Left renal cortex interstitium (tissue), 4 donors: ENCODE measurements at places on chromosomes 7 and 10.

GRCh38 chr7:55970561-55970960 lies 6.2 kb downstream of the NIPSNAP2 start:
- no peak for DNase-seq

- DNase-seq, result no peak
Measured at GRCh38 chr7:35036361-35037171, 719 bp downstream of the DPY19L1 start.

- DNase-seq, result no peak
Measured at GRCh38 chr7:131189488-131189887, 138.2 kb upstream of the MKLN1 start.

GRCh38 chr7:141444961-141445360 lies 106.2 kb upstream of the AGK start:
- DNase-seq, result no peak

DNA sequence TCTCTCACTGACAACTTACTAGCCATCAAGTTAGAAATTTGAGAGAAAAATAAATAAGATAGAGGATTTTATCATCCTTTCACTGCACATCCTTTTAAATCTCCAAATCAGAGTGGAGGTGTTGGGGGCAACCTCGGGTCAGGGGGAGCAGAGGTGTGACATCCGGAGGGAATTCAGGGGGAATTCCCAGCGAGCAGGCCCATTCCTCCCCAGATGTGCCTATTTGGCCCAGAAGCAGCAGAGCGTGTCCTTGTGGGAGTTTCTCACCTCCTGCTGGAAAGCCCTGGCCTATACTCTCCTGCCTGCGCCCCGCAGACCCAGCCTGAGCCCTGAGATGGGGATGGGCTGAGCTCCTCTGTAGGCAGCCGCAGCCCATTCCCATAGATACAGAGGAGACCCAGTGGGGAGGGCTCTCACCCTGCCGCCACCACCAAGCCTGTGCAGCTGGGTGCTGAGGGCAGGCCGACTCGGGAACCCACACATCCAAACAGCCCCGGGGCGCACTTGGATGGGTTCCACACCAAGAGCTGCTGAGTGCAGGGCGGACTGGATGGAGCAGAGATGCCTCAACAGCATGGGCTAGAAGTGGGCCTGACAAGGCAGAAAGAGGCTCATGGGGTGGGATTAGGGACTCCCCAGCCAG lies 124.5 kb downstream of the CXCL12 start:
- no peak for DNase-seq

DNA sequence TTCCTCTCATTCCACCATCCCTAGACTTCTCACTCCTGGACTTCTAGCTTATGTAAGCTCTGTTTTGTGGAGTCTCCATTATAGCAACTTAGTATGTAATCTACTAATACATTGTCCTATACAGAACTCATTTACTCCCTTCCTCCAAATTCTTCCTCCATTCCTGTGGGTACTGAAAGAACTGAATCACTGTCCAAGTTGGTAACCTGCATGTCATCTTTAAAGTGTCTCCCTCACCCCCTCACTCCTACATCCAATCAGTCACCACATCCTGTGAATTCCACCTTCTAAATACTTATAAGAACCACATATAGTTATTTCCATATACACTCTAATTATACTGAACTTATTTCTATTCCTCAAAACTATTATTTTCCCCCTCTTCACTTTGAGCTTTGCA lies 20.3 kb downstream of the AASS start:
- no peak for DNase-seq

GRCh38 chr10:86263907-86264306 lies 102.7 kb downstream of the GRID1 start:
- DNase-seq, result no peak

DNA sequence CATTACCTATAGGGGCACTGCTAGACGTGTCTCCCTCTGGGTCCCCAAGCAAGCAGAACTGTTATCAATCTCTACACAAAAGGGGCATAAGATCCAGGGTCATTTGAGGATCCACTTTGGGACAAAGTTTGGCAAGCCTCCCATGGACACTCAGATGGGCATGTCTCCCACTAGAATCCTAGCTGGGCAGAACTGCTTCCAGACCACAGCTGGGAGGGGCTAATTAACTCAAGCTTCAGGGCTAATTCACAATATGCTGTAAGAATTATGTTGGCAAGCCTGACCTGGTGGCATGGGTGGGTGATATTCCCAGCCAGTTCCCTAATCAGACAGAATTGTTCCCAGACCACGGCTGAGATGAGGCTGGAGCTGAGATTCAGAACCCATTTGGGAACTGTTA lies 738.4 kb upstream of the FZD8 start:
- DNase-seq, result no peak

DNA sequence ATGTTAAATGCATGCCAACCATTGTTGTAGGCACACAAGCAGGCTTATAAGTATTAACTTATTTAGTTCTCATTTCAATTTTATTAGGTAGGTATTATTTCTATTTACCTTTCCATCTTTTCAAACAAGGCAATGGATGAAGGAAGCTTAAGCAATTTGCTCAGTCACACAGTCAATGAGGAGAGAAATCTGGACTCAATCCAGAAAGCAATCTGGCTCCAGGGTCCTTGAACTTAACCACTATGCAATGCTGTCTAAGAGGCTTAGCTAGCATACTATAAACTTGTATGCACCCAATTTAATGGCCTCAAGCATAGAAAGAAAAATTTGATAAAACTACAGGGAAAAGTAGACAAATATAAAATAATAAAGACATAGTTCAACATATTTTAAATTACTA lies 88.6 kb downstream of the VWDE start:
- DNase-seq, result no peak

DNA sequence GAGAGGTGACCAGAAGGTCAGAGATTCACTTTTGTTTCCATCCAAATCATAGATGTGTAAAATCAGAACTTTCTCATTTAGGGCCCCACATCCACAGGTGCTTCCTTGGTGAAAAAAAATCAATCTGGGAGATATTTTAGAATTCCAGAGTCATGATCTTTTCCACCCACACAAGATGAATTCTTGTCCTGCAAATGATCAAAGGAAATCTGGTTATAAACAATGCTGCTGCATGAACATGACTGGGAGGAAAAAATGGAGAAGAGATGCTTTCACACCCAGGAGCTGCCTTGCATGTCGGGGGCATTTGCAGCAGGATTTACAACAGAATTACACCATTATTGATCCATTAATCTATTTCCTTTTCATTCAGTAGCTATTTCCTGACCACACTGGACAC lies 106.5 kb upstream of the TMEM72 start:
- no peak for DNase-seq

- no peak for DNase-seq
Measured at GRCh38 chr7:1425292-1426136, 33.8 kb downstream of the MICALL2 start.

GRCh38 chr7:22210355-22210754 lies 146.6 kb downstream of the RAPGEF5 start:
- no peak for DNase-seq

- DNase-seq, result no peak
Measured at GRCh38 chr7:156935250-156935649, 14.3 kb upstream of the NOM1 start.

DNA sequence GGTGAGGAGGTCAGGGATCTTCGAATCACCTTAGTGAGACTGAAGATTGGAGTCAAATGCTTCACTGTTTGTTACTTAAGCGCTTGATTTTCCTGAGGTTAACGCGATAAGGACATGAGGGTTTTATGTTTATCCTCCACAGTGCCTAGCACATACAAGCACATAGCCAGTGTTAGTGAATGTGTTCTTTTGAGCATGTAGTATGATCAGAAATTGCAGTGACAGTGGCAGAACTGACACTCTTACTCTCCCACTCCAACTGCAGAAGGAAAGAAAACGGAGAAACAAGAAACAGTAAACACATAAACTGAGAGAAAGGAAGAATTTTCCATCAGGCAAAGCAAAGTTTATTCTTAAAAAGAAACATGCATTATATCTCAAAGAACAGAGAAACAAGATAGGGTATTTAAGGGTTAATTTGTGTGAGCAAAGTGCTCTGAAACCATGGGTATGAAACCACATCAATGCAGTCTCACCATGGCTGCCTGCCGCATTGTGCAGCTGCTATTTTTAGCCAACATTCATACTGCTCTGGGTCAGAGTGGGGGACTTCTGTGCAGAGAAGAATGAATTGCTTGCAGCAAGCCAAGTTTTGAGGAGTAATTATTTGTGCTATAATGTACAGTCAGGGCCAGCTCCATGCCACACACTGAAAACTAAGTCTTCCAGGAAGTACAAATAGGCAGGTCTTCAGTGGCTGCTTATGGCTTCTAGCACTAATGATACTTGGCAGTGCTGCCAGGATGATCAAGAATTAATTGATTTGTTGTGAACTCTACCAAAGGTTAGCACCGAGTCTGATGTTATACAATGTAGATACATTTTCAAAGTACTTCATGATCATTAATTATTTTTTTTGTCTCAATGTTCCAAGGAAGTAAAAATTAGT lies 152.0 kb downstream of the MACC1 start:
- no peak for DNase-seq

DNA sequence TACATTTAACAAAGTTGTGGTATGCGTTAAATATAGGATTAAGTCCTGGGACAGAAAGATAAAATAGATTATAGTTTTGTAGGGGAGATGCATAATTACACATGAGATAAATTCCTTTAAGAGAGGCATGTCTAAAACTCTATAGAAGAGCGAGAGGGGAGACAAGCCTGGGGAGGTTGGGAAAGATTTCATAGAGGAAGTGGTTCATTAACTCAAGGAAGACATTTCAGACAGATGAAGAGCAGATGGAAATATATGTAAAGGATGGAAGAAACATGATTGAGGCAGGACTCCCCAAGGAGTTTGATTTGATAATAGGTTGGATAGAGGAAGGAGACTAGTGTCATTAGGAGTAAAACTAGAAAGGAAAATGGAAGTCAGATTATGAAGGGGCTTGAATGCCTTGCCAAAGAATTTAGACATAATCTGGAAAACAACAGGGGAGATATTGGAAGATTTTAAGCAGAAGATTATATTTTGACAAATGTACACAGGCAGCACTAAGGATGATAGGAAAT lies 96.1 kb downstream of the PHTF2 start:
- DNase-seq, result no peak
